Activated T-helper 9 cell treated with anti-CD3 and anti-CD28 coated beads, Interleukin-2, amount 50 U/mL, for 16 hours (primary cell): ENCODE measurements at places on chromosomes 11 and 22.

DNA sequence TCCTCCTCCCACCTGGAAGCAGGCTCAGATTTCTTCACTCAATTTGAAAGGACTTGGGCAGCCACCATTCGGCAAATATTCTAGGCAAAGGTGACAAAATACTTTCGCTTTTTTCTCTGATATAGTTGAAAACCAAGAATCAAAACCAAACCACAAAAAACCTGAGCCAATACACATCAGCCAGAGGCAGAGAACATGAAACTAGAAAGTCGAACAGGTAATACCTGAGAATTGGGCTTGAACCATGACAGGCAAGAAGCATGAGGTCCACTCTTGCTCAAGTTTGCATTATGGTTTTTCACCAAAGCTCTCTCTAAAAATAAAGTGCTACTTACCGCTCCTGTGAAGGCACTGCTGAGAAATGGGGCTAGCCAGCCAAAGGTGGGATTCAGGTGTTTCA is 26.2 kb upstream of the LDLRAD3 start:
- no peak for DNase-seq

DNA sequence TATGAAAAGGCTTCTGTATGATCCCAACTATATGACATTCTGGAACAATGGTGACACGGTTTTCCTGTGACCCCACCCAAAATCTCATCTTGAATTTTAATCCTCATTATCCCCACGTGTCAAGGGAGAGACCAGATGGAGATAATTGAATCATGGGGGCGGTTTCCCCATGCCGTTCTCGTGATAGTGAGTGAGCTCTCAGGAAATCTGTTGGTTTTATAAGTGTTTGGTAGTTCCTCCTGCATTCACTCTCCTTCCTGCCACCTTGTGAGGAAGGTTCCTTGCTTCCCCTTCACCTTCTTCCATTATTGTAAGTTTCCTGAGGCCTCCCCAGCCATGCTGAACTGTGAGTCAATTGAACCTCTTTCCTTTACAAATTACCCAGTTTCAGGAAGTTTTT is 53.1 kb upstream of the TSPAN18 start:
- no peak for DNase-seq

- DNase-seq = no peak
Measured at GRCh38 chr11:96783311-96783710, 393.5 kb downstream of the JRKL start.

DNA sequence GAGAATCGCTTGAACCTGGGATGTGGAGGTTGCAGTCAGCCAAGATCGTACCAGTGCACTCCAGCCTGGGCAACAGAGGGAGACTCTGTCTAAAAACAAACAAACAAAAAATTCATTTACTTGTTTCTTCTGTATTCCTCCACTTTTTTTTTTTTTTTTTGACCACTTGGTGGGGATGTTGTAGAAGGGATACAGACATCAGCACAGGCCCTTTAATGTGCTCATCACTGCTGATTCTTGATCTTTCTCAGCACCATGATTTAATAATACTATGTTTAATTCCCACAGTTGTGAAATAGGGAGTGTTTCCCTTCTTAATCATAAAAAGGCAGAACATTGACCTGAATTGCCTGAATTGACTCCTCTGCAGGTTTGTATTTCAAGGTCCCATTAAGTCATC is 4.5 kb downstream of the TTC9C start:
- DNase-seq = no peak

DNA sequence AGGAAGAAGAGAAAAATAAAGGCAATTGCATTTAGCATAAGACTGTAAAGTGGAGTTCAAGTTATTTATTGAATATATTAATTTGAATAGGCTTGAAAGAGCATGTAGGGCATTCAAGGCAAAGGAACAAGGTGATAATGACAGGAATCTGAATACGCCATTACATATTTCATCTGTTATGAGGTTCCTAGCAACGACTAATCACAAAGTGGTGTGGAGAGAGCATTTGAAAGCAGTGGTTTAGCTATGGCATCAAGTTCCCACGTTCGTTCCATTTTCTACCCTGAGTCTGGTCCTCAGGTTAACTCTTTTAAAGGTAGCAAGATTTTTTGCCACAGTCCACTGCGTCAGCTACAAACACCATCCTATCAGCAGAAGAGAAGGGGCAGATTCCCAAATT is 59.4 kb downstream of the CNTN5 start:
- no peak for DNase-seq

DNA sequence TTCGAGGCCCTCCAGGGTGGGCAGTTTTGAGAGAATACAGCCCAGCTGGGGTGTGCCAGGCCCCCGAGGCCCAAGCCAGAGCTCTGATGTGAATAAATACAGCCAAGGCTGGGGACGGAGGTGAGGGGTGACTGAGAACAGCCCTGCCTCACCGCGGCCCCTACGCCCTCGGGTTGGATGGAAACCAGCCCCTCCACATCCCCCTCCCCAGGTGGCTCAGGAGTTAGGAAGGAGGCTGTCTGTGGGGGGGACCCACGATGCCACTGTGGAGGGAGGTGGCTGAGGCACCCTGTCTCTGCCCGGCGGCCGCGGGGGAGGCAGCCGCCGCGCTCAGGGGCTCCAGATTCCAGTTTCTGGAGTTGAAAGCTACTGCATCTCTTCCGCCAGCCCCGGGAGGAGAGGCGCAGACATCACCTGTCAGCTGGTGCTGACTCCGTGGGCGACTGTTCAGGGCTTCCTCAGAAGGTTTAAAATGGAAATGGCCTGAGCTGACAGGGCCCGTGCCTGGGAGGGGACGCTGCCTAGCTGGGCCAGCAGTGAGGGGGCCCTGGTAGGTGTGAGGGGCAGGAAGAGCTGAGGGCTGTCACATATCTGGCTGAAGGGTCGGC is 1.4 kb downstream of the FLRT1 start:
- no peak for DNase-seq

- DNase-seq = peak; percentile 19
Measured at GRCh38 chr11:62370743-62371440, 33.6 kb downstream of the ASRGL1 start.

GRCh38 chr22:50150161-50151129 is 20.1 kb upstream of the PANX2 start:
- no peak for DNase-seq

DNA sequence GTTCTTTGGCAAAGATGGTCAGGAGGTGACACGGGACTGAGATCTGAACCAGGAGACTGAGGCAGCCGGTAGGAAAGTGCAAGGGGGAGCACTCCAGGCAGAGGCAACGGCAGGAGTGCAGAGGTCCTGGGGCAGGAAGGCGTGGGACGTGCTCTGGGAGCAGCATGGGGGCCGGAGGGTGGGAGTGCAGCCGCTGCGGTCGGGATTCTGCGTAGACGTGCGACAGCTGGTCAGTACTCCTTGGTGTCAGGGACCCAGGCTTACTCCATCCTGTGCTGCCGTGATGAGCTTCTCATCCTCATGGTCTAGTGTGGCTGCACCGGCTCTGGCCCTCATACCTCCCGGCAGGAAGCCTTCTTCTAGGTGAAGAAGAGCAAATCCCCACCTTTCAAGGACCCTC is 16.9 kb upstream of the TRMU start:
- no peak for DNase-seq

DNA sequence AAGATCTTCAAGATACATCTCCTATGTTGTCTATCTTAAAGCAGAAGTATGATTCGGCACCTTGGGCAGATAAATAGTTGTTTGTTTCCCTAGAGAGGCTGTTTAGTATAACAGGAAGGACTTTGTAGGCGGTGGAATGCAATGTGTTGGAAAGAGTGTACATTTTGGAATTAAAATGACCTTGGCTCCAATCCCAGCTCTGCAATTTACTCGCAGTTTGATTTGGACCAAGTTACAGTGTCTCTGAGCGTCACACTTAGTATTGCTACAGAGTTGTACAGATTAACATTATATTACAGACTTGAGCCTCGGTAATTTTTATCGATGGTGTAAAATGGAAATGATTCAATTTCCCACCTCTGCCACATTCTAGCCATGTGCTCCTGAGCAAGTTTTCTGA is 265.3 kb downstream of the OPCML start:
- no peak for DNase-seq

- no peak for DNase-seq
Measured at GRCh38 chr22:48396785-48397530, 1430.7 kb downstream of the BRD1 start.

DNA sequence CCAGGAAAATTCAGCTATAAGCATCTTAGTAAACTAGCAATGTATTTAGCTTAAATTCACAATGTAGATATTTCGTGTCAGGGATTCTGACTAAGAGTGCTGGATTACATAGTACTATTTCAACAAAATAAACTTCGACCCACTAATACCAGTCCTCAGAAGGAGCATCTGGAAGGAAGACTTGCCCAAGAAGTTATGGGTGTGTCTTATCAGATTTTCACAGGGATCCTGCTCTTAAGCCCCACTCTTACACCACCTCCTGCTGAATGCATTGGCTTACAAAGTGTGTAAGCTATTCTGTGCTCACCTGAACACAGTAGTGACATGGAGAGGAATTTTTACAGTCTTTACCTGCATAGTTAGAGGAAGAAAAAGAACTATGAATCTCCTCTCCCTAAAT is 35.4 kb upstream of the ANO5 start:
- DNase-seq = no peak

- no peak for DNase-seq
Measured at GRCh38 chr11:65712633-65713076, 603 bp downstream of the KAT5 start.

GRCh38 chr11:111639226-111639925 is 37.1 kb downstream of the SIK2 start:
- no peak for DNase-seq

- no peak for DNase-seq
Measured at GRCh38 chr11:130849215-130849568, 67.1 kb downstream of the SNX19 start.

GRCh38 chr22:43811777-43812148 is 342 bp downstream of the EFCAB6 start:
- DNase-seq = no peak

DNA sequence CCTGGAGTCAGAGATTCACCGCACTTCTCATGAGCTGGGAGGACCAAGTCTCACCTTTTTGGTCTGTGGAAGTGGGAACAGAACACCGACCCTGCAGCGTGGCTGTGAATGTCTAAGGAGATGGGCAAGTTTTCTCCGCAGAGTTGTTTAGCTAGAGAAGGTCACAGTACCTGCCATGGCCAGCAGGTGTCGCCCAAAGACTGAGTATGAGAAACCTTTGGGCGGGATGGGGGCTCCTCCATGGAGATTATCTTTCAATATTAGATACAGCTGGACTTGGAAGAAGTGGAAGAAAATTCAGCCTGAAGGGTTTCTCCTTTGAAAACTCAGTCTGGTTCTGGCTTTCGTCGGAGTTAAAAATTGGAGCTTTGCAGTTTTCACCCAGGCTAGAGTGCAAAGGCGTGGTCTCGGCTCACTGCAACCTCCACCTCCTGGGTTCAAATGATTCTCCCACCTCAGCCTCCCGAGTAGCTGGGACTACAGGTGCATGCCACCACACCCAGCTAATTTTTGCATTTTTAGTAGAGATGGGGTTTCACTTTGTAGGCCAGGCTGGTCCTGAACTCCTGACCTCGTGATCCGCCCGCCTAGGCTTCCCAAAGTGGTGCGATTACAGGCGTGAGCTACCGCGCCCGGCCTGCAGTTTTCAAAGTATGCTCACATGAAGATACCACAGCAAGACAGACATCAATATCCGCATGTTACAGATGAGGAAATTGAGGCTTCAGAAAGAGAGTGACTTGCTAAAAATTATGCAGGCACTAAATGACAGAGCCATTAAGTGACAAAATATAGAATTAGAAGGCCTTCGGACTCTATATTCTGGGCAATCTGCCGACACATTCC is 10.7 kb upstream of the DSCAML1 start:
- peak; percentile 55 for DNase-seq

DNA sequence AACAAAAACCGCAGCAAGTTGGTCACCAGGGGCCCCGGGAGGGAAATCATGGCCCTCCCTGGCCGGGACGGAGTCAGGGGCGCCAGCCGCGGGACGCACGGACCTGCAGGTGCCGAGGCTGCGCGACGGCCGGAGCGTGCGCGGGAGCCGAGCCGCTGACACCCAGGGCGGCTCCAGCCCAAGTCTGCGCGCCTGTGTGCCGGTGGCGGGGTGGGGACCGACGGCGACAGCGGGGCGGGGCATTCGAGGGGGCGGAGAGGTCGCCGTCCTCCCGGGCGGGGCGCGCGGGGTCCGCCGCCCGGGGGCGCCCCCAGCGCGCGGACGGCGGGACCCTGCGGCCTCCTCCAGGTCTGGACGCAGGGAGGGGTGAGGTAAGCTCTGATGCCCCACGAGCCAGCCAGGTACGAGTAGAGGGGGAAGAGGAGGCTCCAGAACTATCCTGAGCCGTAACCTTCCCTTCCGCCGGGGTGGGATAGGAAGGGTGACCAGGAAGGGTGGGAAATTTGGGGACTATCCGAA is at the start of gene ESAM:
TSS of gene ESAM (minus strand) at position 186 of the 519 bp plus-strand sequence. CDS start at position 50, 136 bp downstream.
- peak; percentile 58 for DNase-seq

- no peak for DNase-seq
Measured at GRCh38 chr11:78339483-78339882, 78.1 kb downstream of the GAB2 start.

GRCh38 chr22:25630447-25630846 is 66.0 kb downstream of the GRK3 start:
- no peak for DNase-seq

DNA sequence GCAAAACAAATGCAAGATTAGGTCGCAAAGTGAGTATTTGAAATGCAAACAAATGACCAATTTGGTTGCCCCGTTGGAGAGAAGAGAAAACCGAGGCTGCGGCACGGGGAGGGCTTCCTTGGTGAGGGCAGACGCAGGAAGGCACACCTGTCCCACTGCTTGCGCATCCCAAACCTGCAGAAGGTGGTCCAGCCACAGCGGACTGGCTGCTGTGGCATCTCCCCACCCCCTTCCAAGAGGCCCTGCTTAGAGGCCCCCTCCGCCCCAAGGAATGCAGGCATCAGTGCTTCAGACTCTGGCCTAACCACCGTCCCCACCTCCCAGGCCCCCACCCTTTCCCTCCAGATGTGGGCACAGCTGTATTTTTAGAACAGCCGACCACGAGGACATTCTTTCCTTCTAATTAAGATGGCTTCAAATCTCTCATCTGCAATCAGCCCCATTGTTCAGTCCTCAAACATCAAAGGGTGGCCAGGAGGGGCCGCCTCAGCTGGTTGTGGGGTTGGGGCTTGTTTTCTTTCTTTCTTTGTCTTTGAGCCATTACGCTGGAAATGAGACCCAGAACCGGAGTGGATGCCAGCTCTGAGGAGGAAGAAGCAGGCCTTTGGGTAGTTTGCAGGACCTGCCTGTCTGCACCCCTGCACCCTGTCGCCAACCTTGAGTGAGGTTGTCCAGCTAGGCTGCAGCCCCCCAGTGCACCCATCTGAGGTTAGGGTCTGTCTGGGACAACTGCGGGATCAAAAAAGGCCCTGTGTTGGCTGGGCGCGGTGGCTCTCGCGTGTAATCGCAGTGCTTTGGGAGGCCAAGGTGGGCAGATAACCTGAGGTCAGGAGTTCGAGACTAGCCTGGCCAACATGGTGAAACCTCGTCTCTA is 9.4 kb upstream of the DERL3 start:
- no peak for DNase-seq

DNA sequence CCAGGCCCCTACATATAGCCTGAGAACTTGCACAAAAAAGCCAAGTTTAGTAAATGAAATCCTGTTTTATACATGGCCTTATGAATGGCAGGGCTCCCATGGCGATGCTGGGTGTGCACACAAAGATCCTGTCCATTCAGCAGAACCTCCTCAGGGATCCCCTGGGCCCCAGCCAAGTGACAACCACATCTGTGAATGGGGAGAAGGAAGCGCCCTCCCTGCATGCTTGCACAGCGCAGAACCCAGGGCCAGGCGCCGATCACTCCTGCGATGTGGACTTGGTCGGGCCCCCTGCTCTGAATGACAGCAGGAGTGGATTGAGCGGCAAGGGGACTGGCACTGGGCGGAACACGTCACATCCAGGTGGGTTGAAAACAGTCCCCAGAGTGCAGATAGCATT is 4.5 kb upstream of the CDC42EP2 start:
- DNase-seq = no peak
